Sigmoid colon (tissue), 7 donors: ENCODE measurements at places on chromosomes 6 and 20. TPM values are rescaled to one million over a fixed set of nuclear protein-coding genes. Genes with fewer than 3 reads are reported as not detected.
A peak's percentile ranks its signal among the peaks of the same experiment; 100 is the strongest.

The AURKA gene
- 1.2 TPM for total RNA-seq

The HCRTR2 gene
- not detected for total RNA-seq

The SLC22A7 gene
- not detected for total RNA-seq

The LST1 gene
- total RNA-seq: 12.8 TPM

The LHFPL5 gene
- total RNA-seq: not detected

The EFCAB8 gene
- total RNA-seq: 0.71 TPM

The NMBR gene
- total RNA-seq: not detected

The PAX1 gene
- total RNA-seq: not detected

The NFKBIE gene
- 10.0 TPM for total RNA-seq

The DUSP15 gene
- total RNA-seq: 2.6 TPM

The SLC24A3 gene
- total RNA-seq: 17.1 TPM

The SIM1 gene
- total RNA-seq: not detected

The SIRPB1 gene
- 1.1 TPM for total RNA-seq

The ARMC12 gene
- not detected for total RNA-seq

The TTK gene
- 0.55 TPM for total RNA-seq

The HLA-DMB gene
- total RNA-seq: 25.3 TPM

The ADGRF1 gene
- total RNA-seq: not detected

The HCK gene
- 28.0 TPM for total RNA-seq

The SLC17A3 gene
- not detected for total RNA-seq

- DNase-seq: no peak
Observed at GRCh38 chr20:32672982-32673851, 524 bp downstream of the C20orf203 start.

DNA sequence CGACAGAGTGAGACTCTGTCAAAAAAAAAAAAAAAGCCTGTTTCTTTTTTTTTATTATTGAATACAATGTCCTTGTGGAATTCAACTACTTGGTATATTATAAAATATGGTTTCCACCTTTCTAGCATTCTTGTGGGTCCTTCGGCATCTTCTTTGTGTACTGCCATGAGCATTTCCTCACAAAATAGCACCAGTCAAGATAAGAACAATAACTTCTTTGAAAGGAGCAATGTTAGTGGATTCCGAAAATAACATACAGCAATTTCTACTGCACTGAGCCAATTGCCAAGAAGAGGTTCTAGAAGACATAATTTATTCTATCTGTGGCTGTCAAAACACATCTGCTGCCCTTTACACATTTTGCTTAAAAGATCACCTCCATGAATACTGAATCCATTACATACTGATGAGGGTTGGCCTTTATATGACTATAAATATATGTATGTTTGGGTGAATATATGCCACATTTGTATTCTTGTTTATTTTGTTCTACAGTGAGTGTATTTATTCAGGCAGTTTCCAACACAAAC, 19.1 kb upstream of the SPTLC3 start:
- DNase-seq: no peak

- no peak for DNase-seq
Observed at GRCh38 chr6:84752118-84752850, 12.1 kb downstream of the TBX18 start.

- DNase-seq: no peak
Observed at GRCh38 chr6:155399062-155399744, 56.4 kb downstream of the NOX3 start.

DNA sequence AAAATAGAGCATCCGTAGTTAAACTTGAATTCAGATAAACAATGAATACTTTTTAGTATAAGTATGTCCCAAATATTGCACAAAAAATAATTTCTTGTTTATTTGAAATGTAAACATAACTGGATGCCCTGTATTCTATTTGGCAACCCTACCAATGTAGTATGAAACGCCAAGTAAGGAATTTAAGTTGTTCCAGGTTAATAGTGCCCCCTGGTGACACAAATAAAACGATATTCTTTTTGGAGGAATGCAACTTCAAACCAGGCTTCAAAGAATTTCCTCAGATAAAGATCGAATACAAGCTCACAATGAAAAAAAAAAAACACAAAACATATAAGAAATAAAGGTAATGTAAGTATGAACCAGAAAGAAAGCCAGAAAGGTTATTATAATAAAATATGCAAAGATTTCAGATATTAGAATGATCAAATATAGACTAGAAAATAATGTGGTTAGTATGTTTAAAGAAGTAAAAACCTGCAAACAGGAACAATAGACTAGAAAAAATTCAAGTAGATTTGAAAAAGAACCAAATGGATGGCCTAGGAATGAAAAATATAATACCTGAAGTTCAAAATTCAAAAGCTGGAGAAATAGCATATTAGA, 18.4 kb upstream of the AKAP7 start:
- no peak for DNase-seq

DNA sequence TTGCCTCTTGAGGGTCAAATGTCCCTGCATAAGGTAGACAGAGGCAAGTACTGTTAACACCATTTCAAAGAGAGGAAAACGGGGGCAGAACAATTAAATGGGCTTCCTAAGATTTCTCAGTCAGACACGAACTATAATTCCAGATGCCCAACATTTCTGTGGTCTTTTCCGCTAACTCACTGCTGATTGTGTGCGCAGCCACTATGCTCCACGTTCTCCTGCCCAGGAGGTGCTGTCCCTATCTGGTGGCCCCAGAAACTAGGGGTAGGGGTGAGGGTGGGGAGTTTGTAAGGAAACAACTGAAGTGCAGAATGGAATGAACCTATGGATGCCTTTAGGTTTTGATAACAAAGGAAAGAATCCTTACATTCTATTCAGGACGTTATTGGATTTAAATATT, 86.1 kb upstream of the BACH2 start:
- DNase-seq: no peak

DNA sequence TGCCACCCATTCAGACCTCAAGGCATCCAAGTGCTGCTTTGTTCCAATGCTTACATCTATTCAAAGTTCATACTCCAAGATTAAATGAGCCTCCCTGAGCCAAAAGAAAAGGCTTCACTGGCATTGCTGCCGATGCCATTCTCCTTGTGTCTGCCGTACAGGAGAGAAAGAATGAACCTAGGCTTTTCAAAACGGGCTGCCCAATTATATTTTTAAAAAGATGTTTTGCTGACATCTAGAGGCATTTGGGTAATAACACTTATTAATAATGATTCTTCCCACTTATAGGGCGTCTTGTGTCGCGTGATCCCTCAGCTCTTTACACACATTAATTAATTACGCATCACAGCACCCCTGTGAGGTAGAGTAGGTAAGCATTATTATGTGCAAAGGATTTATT, 545.6 kb downstream of the PKHD1 start:
- DNase-seq: no peak

DNA sequence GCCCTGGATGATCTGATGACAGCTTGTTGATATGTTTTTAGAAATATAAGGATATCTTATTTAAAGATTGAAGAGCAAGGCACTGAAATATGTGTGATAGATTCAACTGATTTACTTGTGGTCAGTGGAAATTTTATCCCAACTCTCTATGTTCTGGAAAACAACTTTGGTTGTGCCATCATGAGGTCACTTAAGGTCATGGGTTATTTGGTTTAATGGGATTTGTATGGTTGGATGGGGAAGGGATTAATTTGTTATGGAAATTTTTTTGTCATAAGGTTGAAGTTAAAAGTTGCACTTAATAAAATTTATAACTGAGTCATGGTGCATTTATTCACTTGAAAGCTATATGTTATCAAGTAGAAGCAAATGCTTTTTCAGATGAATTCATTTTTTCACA, 214.3 kb upstream of the LAMP5 start:
- no peak for DNase-seq

GRCh38 chr6:39182604-39183003, 46.7 kb downstream of the KCNK5 start:
- peak; percentile 12 for DNase-seq

GRCh38 chr6:157860505-157860991, 37.5 kb downstream of the SNX9 start:
- no peak for DNase-seq

DNA sequence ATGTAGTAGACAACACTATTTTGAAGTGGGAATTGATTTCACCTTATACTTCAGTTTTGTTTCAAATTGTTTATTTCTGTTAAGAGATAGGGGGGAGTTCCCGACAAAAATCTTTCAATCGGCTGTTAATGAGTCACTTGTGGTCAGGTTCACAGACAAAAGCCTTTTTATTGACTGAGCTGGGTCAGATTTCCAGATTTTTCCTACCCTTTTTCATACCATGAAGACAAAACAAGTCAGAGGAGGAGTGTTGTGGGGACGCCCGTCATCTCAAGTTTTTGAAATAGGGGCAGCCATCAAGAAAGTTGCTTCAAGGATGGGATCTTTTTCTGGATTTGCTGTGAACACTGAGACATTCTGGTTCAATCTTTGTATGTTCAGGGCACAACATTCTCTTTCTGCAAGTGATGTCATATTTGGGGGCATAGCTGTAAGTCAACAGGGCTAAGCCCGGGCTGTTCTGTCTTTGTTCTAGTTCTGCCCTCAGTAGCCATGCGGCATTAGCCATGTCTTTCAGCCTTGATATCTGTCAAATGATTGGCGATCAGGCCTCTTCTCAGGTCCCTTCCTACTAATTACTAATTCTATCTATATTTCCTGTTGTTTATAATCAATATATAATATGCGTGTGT, 496.0 kb upstream of the MARCKS start:
- DNase-seq: no peak

DNA sequence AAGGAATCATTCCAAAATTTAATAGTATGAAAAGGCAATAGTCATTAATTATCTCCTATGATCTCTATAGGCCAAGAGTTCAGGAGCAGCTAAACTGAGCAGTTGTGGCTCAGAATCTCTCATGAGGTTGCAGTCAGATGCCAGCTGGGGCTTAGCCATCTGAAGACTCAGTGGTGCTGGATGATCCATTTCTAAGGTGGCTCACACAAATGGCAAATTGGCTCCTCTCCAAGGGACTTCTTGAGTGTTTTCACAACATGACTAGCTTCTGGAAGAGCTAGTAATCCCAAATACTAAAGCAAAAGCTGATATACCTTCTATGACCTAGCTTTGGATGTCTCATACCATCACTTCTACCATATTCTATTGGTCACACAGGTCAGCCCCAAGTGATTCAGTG, 104.2 kb downstream of the HAO1 start:
- DNase-seq: no peak

DNA sequence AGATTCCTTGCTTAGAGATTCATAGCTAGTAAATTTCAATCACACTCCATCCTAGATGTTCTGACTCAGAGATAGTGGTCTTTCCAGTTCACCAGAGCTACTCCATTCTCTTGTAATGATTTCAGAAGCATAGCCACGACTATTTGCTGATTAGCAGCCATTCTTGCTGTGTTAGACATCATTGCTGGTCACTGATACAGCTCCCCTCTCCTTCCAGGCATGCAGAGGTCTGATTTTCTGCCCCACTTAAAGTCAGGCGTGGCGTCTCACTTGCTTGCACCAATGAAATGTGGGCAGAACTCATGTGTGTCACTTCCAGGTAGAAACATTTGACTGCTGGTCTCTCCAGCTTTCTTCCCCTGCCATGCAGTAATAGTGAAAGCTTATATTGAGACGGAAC, 168.9 kb upstream of the JARID2 start:
- DNase-seq: no peak

GRCh38 chr6:38057994-38058393, 238.5 kb downstream of the ZFAND3 start:
- DNase-seq: no peak

DNA sequence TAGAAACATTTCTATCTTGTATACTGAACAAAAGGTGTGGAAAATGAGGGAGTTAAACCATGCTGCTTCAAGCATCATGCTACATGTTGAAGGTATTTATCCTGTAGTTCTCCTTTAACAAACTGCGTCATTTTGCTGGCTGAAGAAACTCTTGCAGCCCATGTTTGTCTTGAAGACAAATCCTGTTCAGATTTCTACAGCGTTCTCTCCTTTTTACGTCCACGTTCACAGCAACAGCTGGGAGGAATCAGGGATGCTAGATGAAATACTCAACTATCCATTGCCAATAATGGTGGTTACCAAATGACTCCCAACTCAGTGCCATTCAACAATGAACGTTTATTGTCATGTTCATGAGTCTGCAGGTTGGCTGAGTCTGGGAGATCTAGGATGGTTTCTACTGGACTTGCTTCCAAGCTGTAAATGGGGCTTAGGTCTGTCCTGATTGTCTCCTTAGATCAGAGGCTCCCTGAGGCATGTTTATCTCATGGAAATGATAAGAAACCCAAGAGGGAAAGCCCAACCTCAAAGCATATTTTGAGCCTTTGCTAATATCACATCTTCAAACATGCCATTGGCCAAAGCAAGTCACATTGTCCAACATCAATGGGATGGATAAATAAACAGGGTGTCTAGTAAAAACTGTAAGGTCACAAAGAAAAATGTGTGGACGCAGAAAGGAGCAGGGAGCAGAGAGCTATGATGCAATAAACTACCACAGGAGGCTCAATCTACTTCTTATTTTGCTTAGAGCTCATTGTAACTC, 2.7 kb upstream of the PLCB1 start:
- DNase-seq: peak; percentile 78

DNA sequence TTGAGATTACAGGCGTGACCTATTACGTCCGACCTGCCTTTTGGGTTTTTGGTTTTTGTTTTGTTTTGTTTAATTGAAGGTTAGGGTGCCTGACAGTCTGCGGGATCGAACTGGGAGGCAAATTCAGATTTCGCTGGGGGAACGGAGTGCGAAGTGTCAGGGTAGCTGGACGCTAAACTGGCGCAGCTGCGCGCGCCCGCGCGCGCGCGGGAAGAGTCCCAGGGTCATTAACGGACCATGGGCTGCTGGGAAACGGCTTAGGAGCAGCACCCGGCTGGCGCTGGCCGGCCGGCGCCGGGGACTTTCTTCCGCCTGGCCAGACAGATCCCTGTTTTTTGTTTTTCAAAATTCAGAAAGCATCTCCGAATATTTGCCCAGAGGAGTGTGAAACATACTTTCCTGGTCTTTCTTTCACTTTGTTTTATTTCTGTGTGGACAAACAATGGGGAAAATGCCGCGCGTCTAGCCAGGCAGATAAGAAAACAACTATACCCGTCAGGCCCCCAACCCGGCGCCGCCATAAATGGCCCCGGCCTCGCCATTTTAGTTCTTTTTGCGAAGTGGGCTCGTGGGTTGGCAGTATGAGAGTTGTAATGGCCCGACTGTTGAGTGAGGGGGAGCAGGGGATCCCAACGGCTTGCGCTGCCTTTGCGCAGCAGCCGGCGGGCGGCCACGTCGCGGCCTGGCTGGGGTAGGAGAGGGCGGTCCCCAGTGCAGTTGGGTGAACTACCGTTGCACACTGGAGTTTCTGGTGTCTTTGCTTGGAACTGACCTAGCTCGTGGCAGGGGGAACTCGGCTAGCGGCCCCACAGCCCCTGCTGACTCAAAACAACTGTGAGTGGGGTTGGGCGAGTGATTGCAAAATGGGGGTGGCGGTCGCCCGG, 7.1 kb downstream of the HSPA1B start:
- DNase-seq: peak; percentile 93
